ENCODE measurements at places on chromosomes 4 and X.
A peak's percentile ranks its signal among the peaks of the same experiment; 100 is the strongest.

GRCh38 chr4:159150821-159151390 is 48.0 kb downstream of the RAPGEF2 start:
- DNase-seq: no peak

- DNase-seq: no peak
These were observed 37.3 kb downstream of the AFF2 start for GRCh38 chrX:148537556-148538182.

DNA sequence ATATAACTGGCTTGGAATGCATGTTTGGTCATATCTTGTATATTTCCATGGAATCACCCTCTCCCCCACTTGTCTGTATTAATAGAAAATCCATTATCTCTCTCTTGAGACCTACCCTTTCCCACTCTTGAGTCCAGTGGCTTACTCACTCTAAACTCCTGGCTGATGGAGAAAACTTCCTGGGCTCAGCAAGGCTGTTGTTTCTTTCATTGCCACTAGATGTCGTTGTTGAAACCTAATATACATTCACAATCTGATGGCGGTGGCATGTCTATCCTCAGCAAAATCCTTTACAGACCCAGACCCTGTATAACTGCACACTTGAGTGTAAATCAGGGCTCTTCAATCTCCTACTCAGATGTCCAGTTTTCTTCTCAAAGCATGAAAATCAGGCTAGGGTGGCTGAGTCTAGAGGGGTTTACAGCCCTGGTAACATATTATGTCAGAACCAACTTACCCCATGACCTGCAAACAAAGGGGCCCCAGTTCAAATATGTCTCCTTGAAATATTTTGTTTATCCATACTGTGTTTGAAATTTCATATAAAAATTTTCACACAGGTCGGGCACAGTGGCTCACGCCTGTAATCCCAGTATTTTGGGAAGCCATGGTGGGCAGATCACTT is 70.0 kb upstream of the FAM241A start:
- DNase-seq: peak; percentile 33

- no peak for DNase-seq
These were observed 239.9 kb downstream of the PCDH10 start for GRCh38 chr4:133389029-133389428.

DNA sequence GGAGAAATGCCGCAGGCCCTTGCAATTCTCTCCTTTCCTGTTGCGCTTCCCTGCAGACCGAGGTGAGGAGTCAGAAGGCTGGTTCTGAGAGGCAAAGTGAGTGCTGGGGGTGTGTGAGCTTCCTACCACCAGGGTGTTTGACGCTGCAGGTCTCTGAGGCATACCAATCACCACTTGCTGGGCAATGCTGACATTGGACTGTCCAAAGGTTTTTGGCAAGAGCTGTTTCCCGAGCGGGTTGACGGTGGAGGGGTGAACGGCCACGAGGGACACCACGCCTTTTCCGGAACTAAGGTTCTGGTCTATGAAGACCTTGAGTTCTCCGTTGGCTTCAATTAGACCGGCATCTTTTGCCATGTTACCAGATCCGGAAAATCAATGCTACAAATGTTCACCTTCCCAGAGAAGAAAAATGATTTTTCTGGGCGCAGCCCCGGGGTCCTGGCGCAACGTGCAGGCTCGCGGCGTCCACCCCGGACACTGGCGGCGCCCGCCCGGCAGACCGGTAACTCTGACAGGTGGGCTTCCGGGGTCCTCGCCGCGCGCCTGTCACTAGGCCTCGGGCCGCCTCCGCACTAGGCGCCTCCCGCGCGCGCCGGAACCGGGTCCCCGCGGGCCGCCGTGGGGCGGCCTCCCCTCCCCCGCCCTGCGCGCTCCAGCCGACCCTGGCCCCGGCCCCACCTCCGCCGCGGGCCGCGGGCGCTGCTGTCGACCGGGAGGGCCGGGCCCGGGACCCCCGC is 44.9 kb upstream of the FAM47C start:
- DNase-seq: no peak

- no peak for DNase-seq
These were observed 1999.1 kb upstream of the ADGRL3 start for GRCh38 chr4:59200992-59201391.

GRCh38 chr4:139131209-139131870 is 45.7 kb downstream of the ELF2 start:
- DNase-seq: no peak

DNA sequence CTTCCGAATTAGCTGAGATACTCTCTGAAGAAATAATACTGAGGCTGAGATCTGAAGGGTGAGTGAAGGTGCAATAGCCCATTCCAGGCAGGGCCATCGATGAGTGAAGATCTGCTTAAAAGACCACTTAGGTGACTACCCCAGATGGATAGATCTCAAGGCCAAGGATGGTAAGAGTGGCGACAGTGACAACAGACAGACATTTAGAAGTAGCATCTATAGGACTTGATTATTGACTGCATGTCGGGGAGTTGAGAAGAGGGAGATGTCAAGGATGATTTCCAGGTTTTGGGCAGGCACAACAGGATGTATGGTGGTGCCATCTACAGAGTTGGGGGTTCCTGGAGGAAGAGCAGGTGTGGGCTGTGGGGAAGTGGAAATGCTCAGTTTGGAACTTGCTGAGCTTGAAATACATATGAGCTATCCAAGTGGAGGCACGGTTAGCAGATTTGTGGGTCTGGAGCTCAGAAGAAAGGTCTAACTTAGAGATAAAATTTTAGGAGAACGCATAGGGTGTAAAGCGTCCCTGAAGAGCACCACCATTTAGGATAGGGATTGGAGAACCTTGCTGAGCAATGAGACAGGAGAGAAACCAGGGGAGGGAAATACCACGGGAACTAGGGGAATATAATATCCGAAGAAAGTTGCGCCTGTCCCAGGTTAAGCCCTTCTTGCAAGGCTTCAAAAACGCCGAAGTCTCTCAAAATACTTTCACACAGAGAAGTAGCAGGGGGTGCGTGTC is 688 bp downstream of the UFSP2 start:
- DNase-seq: no peak

All from activated CD4-positive, alpha-beta T cell treated with anti-CD3 and anti-CD28 coated beads, Interleukin-2, amount 10 ng/mL, durations not matched to agents 7 days and 5 days (primary cell).